ENCODE measurements at places on chromosomes 11 and 22.

GRCh38 chr22:35995772-35996171 is 32.9 kb downstream of the RBFOX2 start:
- DNase-seq: no peak

GRCh38 chr11:71489311-71490043 is 36.5 kb downstream of the NADSYN1 start:
- no peak for DNase-seq

DNA sequence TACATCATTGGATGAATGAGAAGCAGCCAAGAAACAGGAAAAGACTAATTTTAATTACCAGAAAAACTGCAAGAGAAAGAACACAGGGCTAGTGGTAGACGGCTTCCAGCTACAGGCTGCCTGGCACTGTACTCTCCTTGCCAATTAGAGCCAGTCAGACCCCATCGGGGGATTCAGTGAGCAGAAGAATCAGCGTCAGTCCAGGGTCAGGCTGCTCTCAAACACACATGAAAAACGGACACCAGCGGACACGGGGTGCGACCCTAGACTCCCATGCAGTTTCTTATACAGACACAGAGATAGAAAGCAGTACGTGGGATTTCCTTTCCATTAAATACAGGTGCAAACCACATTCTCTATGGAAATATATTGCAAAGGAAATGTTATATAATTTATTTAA is 1.1 kb upstream of the CNTN5 start:
- no peak for DNase-seq

- DNase-seq: no peak
These were observed 911 bp downstream of the A4GALT start for GRCh38 chr22:42719656-42720262.

- no peak for DNase-seq
These were observed 21.7 kb downstream of the WNT11 start for GRCh38 chr11:76184551-76184993.

DNA sequence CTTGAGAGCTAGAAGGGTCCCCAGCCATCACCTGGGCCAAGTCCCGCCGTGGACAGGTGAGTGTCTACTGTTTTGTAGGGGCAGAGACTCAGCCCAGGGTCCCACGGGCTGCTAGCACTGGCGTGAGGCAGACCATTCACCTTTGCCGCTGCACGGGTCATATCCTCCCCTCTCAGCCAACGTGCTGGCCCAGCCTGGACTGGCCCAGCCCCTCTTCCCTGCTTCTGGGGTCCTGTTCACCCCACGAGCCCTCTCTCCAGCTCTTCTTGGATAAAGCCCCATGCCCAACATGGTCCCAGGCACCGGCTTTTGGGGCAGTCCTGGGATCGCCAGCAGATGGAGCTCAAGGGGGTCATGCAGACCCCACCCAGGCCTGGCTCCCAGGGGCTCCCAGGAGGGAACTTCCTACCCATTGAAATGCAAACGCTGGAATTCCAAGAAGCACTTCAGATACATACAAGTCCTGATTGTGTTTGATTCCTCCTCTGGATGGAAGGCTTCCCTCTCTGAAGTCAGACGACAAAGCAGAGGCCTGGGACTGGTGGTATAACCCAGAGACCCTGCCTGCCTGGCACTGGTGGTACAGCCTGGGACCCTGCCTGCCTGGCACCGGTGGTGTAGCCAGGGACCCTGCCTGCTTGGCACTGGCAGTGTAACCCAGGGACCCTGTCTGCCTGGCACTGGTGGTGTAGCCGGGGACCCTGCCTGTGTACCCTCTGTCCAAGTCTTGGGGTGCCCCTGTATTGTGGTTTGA is 8.9 kb upstream of the SEPTIN5 start:
- no peak for DNase-seq

DNA sequence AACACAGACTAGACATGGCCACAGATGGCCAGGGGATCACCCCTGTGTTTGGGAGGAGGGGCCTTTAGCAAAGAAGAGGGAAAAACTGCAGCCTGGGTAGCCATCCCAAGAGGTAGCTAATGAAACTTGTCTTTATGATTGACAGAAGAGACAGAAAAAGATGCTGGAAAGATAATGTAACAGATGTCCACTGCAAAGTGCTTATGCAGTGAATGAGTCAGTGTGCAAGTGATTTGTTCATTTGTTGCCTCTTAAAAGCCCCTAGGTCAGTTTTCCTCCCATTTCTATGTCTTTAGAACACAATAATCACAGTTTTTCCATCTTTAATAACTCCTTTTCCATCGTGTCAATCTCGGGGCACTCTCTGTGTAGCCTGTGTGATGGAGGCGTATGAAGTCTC is 57.2 kb downstream of the INSC start:
- DNase-seq: no peak

GRCh38 chr11:69242266-69242920 is 51.6 kb upstream of the MYEOV start:
- no peak for DNase-seq

DNA sequence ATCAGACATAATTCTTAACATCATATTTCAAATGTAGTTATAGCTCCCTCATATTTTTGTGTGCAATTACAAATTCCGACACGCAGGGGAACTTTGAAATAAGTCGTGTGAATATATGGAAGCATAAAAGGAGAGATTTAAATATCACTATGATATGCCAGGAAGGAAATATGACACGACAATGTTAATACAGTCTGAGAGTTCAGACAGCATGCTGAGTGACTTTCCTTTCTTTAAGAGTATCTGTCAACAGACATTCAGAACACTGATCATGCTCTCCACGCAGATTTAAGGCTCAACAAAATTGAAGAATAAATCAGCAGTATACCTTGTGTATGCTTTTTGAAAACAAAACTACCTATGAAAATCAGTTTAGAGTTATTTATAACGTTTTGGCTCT is 232.6 kb upstream of the CARD18 start:
- DNase-seq: no peak

DNA sequence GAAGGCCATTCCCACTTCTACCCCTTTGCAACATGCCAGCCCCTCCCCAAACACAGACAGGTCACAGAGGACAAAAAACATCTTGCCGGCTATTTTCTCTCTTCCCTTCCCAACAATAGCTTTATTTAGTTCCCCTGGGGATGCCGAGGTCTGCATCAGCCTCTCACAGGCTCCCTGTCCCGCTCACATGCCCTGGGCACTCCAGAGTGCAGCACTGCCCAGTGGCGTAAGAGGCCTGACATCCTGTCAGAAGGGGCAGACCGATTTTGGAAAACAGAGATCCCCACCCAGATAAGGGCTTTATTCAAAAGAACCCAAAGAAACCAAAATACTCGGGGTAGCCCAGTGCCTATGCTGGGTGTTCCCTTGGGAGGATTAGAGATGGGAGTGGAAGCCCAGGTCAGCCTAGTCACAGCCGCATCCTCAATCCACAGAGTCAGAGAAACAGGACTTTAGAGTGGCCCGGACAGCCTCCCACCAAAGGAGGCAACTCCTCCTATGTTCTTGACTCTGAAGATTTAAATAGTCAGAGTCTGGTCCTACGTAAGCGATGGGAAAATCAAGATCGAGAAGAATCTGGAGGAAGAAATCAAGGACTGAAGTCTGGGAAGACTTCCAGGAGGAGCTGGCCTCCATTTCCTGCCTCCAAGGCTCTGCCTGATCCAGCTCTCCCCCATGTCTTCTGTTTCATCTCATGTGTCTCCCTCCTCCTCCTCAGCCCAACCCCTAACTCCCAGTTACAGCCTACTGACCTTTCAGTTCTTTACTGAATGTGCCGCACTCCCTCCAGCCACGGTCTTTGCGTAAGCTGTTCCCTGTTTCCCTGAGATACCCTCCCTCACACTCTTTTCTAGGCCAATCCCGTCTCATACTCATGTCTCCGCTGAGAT is 129.3 kb downstream of the FBXO7 start:
- no peak for DNase-seq

DNA sequence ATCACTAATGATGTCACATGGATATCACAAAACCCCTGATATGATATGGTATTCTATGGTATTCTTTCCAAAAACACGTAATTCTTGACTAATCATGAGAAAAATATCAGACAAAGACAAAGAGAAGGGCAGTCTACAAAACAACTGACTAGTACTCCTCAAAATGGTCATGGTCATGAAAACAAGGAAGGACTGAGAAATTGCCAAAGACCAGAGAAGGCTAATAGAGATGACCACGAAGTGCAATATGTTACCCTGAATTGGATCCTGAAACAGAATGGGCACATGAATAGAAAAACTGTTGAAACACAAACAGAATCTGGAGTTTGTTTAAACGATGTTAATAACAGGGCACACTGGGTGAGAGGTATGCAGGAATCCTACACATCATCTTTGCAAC is 10.2 kb downstream of the CKAP5 start:
- no peak for DNase-seq

DNA sequence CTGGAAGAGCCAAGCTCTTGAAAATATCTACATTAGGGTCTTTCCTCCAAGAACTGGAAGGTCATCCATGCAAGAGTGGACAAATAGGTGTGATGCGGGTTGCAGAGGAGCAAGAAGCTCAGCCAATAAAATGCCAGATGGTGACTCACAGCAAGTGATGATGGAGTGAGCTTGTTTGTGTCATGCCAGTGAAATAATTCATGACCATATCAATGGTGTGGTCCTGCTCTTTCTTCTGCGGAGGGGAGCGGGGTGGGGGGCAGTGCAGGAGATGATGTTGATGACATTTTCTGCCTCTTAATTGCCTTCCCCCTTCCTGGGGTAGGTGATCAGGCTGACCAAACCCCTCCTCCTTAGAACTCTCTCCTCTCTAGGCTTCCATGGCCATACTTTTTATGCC is 118.5 kb upstream of the TIMP3 start:
- DNase-seq: no peak

- DNase-seq: no peak
These were observed 800 bp downstream of the KCNJ5 start for GRCh38 chr11:128891913-128892398.

DNA sequence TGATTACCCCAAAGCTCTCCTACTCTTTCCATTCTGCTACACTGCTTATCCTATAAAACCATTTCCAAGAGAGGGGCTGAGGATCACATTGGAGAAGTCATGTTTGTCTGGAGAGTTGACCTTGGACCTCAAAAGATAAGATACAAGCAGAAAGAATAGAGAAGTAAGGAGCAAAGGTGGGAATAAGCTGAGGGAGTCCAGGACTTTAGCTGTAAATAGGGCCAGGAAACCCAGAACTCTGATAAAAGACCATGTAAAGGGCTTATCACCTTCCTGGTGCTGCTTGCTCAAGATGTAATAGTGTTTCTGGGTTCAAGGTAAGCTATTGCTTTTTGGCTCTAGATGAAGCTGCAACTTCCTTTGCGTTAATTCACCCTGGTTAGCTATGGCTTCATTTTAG is 32.8 kb upstream of the CCDC90B start:
- DNase-seq: no peak

DNA sequence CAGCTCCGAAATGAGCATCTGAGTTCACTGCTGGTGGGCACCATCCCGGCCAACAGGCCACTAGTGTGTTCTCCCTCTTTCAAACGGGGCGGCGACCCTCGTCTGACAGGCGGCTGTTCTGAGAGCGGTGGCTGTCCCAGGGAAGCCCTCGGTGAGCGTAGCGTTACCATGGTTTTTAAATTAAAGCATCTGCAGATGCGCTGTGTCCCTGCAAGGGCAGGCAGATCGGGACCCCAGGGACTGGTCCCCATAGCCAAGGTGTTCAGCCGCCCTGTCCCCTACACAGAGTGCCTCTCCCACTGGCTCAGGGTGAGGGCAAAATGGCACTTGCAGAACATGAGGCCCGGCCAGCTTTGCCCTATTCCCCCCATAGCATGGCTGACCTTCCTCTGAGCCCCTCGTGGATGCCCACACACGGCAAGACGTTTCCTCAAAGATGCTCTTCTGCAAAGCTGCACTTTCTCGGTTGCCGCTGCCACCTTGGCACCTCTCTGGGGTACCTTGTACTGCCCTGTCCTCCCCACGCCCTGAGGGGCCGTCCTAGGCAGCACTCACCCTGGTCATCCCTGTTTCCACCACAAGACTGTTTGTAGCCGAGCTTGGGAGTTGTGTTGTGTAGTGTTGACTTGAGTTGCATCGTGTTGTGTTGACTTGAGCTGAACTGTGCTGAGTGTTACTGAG is 51.9 kb upstream of the KCNQ1OT1 start:
- DNase-seq: no peak

- DNase-seq: no peak
These were observed 705 bp downstream of the FZD4 start for GRCh38 chr11:86954269-86955110.

- no peak for DNase-seq
These were observed 48.0 kb downstream of the MCHR1 start for GRCh38 chr22:40727070-40727963.

GRCh38 chr11:83192606-83193245 is 786 bp upstream of the ANKRD42 start:
- no peak for DNase-seq

GRCh38 chr11:118924591-118925585 is 838 bp downstream of the BCL9L start:
- DNase-seq: no peak

- DNase-seq: no peak
These were observed 43.0 kb upstream of the PLET1 start for GRCh38 chr11:112303616-112304015.

DNA sequence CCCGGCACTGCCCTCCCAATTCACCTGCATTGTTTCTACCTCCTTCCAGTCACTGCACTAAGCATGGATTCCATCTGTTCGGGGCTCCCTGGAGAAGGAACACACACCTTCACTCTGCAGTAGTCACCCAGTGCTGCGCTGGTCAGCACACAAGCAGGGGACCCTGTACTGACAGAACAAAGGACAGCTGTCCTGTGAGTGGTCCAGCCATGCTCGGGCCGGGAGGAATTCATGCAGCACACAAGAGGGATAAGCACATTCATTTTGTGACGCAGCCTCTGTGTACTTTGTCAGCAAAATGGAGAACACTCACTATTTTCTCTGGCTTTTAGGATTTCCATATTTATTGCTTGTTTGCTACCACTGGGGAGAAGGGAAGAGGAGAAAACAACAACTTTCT is 167.3 kb downstream of the NTM start:
- DNase-seq: no peak

DNA sequence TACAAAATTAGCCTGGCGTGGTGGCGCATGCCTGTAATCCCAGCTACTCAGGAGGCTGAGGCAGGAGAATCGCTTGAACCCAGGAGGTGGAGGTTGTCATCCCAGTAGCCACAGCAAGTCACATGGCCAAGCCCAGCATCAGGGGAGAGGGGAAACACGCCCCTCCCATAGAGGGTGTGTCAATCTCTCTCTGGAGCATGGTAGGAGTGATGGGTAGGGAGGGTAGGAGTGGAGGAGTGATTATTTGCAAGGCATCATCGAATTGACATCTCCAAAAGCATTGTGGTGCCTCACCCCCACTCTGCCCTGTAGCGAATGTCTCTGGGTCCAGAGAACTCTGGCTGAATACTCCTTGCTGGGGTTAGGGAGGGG is 6.1 kb upstream of the SSTR3 start:
- no peak for DNase-seq

GRCh38 chr11:61150706-61151544 is 10.3 kb downstream of the VPS37C start:
- no peak for DNase-seq

- no peak for DNase-seq
These were observed 271.8 kb downstream of the TBC1D22A start for GRCh38 chr22:47034076-47034808.

- no peak for DNase-seq
These were observed 326.6 kb downstream of the MN1 start for GRCh38 chr22:27474711-27475547.
